ENCODE measurements at places on chromosomes 7 and 10. TPM values are rescaled to one million over a fixed set of nuclear protein-coding genes. Genes with fewer than 3 reads are reported as not detected.
A peak's percentile ranks its signal among the peaks of the same experiment; 100 is the strongest.

- DNase-seq, result no peak
Measured at GRCh38 chr7:133633055-133633454, 380.2 kb downstream of the EXOC4 start.

GRCh38 chr10:114142018-114142417, 32.0 kb downstream of the CCDC186 start:
- DNase-seq, result no peak

GRCh38 chr7:118252087-118252486, 27.6 kb downstream of the ANKRD7 start:
- DNase-seq, result no peak

MACROH2A2 gene
- 13.2 TPM for total RNA-seq

DNA sequence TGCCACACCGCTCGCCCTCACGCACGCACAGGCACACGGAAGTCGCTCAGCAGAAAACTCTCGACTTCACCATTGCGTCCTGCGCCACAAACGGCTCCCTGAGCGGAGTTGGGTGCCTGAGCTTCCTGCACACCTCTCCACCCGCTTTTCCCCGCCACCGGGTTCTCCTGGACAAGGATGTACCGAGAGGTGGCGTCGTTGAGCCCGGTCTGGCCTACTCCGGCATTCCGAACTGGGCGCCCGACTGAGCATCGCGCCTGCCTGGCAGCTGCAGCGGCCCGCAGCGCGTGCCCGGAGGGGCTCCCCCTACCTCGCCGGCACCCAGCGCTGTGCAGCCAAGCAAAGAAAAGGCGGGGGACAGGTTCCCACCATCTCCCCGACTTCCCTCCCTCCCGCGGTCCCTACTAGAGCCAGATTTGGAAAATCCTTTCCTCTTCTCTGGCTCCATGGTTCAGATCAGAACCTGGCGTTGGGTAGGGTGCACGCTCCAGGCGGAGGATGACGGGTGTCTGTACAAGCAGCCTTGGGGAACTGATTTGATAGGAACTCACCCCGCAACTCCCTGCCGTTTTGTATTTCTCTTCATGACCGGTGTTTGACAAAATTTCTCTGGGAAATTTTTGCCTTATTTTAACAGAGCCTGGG, 1.7 kb downstream of the SORCS3 start:
- DNase-seq, result peak; percentile 51

GRCh38 chr7:37201003-37201875, 247.4 kb downstream of the ELMO1 start:
- peak; percentile 84 for DNase-seq

- DNase-seq, result no peak
Measured at GRCh38 chr7:22697876-22698606, 29.0 kb upstream of the IL6 start.

DNA sequence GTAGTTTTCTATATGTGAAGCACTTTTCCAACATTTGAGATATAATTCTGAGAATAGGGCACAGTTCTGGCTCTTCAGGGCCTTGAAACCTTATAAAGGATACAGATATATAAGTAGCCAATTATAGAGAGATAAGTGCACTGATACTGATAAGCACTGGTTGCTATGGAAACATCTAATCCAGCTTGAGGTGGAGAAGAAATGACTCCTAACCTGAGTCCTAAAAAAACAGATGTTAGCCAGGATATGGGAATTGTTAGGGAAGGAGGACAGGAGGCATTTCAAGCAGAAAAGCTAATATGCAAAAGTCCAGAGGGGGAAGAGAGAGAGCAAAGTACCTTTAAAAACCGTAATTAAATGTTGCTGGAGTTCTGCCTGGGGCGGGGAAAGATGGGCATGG, 30.8 kb downstream of the STRIP2 start:
- DNase-seq, result no peak

DNA sequence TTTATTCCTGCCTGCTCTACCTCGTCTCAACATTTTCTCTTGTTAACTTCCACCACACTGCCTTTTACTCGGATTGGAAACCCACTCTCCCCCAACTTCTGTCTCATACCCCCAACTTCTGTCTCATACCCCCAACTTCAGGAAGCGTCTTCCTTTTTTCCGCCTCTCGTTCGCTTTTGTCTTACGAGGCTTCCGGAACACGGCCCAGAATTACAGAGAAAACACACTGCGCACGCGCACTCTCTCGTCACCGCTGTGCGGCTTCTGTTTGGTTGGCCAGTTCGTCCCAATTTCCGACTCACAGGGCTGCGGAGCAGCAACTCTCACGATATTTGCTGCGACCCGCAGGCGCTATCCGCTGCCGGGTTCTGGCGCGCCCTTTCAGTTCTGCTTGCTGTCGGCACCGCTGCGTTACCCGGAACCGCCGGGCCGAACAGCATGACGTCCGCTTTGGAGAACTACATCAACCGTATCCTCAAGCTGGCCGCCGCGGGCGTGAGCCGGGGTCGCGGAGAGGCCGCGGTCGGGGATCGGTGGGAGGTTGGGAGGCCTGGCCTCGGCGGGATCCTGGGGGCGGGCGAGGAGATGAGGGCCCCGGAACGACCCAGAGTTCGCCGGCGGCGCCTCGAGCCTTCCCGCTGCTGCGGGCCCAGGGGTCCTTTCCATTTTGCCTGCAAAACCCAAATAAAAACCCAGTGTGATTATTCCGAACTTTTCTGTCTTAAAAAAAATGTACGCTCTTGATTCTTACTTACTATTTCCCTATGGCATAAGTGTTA, at the start of gene LSM8:
TSS of gene LSM8 (plus strand) at position 379 of the 779 bp plus-strand sequence. CDS start at position 439, 60 bp downstream.
- peak; percentile 98 for DNase-seq

GRCh38 chr10:89425000-89425399, 10.6 kb downstream of the IFIT5 start:
- no peak for DNase-seq

GRCh38 chr7:510782-511281, 8.8 kb downstream of the PDGFA start:
- peak; percentile 26 for DNase-seq

EVX1 gene
- not detected for total RNA-seq

GRCh38 chr7:118995350-118995749, 770.8 kb downstream of the ANKRD7 start:
- no peak for DNase-seq

DNA sequence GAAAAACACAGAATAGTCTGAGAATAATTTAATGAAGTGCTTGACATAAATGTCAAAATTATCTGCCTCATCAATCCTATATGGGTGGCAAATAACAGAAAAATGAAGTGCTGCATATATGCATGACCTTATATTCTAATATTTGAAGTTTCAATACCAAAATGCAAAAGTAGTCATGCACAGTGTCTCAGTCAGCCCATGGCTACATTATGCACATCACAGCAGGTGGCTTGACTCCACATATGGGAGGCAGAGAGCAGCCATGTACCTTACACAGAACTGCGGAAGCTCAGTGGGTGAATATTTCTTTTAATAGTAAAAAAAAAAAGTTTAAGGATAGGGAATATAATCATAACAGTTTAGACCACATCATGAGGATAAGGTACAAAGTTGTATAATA, 17.4 kb upstream of the LIPN start:
- DNase-seq, result no peak

GRCh38 chr7:106538638-106539037, 122.3 kb downstream of the CCDC71L start:
- DNase-seq, result no peak

STEAP1B gene
- 0.43 TPM for total RNA-seq

Data from Right ventricle myocardium superior (tissue), 1 donor.